ENCODE measurements at places on chromosomes 11 and 22.

DNA sequence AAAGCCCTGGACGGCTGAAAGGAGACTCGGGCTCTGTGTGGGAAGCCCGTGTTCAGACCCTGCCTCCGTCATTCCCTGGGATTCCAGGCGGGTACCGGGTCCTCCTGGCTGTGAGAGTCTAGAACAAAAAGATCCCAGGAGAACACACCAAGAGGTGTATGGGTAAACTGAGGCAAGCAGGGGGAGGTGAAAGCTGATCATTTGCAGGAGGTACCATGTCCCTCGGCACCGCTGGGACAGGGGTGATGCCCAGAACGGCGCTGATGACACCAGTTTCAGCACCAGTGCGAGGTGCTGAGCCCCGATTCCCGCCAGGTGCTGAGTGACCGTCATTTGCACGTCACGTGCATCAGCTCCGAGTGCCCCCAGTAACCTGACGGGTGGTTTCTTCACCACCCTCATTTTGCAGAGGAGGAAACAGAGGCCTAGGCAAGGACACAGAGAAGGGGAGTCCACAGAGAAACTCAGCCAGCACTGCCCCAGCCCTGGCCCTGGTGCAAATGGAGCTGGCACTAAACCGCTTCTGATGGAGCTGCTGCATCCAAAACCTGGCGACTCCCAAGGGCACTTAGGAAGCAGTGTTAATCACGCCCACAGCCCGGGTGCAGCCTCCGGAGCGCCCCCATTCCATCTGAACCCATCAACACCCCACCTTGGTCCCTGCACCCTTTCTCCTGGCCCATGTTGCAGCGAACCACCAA is 16.8 kb downstream of the MACROD1 start:
- no peak for DNase-seq

- no peak for DNase-seq
These were observed 103.3 kb downstream of the LRRC32 start for GRCh38 chr11:76567261-76567660.

GRCh38 chr11:79485694-79486093 is 44.9 kb upstream of the TENM4 start:
- DNase-seq: no peak

DNA sequence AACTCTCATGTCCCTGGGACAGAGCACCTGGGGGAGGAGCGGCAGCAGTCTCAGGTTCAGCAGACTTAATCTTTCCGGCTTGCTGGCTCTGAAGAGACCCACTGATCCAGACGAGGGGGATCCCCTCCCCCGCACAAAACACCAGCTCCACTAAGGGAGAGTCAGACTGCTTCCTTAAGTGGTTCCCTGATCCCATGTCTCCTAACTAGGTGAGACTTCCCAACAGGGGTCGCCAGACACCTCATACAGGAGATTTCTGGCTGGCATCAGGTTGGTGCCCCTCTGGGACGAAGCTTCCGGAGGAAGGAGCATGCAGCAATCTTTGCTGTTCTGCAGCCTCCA is 157.2 kb upstream of the TMEM45B start:
- DNase-seq: no peak

- DNase-seq: no peak
These were observed 4.4 kb downstream of the UBASH3B start for GRCh38 chr11:122659676-122660554.

GRCh38 chr11:44742508-44743246 is 15.9 kb downstream of the TSPAN18 start:
- DNase-seq: no peak

- DNase-seq: no peak
These were observed 49.8 kb upstream of the LMO2 start for GRCh38 chr11:33941637-33942160.

DNA sequence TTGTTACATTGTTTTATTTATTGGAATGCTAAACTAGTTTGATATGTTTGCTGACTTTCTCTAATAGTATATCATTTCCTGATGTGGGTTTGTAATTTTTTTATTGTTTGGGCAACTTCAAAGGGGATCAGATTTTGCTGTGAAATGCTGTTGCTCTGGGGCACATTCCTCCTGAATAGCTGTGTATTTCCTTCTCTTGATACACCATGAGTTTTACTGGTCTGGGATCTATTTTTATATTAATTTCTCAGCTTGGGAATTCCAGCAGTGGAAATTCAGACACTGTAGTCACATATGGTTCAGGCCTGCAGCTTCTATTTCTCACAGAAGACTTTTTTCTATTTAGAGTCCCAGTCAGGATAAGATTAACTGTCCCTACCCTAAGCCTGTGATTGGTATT is 58.9 kb downstream of the RPUSD4 start:
- no peak for DNase-seq

GRCh38 chr11:15783619-15784018 is 572.7 kb downstream of the SOX6 start:
- DNase-seq: no peak

DNA sequence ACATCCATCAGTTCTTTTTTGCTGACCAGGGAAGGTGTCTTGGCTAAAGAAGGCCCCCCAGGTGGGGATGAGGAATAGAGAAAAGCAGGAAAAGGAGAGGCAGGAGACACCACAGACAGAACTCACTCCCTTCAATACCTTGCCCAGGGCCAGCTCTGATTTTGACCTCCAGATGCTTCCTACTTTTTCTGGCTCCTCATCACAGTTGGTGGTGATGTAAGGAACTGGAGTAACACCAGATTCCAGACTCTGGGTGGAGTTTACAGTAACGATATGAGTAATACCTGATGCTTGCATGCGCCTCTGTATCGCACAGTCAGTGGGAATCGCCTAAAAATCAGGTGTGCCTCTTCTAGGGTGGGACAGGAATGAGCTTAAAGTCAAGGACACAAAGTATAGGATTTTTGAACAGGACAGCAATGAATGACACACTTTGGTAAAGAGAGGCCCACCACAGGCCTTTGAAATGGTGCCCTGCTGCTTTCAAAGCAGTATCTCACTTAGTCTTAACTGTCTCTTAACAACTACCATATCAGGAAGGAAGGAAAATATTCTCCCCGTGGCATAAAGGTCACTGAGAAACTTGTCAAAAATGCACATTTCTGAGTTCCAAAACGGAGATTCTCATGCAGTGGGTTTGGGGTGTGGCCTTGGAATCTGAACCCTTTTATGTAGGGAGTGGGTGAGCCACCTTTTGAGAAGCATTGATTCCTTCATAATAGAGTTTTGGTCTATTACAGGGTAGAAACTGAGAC is 140.8 kb downstream of the SNX19 start:
- DNase-seq: no peak

DNA sequence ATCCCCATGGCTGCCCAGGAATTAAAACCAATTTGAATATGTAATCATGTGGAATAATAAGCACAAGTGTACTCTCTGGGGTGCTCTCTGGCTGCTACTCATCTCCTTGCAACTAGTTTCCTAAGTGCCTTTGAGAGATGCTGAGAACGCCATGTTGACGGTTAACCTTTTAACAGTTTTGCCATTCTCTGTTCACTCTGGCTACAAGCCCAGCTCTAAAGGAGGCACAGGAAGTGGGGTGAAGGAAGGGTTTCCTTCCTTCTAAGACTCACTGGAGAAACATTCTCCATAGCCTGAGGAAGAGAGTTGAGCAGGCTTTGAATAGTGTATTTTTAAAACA is 122.0 kb upstream of the ZC3H12C start:
- DNase-seq: no peak

DNA sequence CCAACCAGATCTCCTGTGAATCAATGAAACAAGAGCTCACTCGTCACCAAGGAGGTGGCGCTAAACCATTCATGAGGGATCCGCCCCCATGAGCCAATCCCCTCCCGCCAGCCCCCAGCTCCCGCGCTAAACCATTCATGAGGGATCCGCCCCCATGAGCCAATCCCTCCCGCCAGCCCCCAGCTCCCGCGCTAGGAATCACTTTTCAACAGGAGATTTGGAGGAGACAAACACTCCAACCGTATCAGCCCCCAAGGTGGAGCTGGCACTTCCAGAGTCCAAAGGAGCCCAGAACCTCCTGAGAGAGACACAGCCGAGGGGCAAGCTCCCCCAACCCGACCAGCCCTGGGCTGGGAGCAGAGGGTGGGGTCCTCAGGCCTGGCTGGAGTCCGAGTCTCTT is 40.9 kb upstream of the PRR5 start:
- DNase-seq: no peak

GRCh38 chr22:29936186-29936585 is 53.2 kb downstream of the MTMR3 start:
- DNase-seq: no peak

- no peak for DNase-seq
These were observed 4.4 kb downstream of the OR4S2 start for GRCh38 chr11:55652560-55652959.

DNA sequence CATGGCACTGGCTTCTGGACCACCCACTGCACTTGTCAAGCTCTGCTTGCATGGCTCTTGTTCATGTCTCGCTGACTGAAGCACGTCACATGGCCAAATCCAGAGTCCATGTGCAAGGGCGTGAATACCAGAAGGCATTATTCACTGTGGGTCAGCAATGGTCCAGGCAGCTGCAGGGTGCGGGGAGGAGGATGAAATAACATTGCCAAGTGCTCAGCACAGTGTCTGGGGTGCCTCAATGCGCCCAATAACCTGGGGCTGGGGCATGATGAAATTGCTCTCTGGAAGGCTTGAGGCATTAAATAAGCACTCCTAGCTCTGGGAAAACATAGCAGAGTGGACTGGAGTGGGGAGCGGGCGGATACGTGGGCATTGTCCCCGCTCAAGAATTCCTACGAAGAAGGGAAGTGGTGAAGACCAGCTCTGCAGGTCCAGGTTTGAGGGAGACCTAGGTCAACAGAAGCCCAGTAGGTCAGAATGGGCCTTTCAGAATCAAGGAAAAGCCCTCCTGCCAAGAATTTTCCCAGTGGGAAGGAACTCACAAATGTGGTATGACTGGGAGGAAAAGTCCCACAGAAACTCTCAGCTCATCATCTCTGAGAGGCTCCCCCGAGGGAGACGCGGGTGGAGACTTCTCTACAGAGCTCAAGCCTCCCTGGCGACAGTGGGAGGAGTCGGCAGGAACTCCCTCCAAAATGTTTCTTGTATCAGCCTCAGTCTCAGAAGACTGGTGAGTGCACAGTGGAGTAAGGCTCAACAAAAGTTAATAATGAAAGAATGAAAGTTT is 15.3 kb upstream of the ACCSL start:
- no peak for DNase-seq

GRCh38 chr22:21665047-21665851 is 563 bp upstream of the PPIL2 start:
- DNase-seq: no peak

DNA sequence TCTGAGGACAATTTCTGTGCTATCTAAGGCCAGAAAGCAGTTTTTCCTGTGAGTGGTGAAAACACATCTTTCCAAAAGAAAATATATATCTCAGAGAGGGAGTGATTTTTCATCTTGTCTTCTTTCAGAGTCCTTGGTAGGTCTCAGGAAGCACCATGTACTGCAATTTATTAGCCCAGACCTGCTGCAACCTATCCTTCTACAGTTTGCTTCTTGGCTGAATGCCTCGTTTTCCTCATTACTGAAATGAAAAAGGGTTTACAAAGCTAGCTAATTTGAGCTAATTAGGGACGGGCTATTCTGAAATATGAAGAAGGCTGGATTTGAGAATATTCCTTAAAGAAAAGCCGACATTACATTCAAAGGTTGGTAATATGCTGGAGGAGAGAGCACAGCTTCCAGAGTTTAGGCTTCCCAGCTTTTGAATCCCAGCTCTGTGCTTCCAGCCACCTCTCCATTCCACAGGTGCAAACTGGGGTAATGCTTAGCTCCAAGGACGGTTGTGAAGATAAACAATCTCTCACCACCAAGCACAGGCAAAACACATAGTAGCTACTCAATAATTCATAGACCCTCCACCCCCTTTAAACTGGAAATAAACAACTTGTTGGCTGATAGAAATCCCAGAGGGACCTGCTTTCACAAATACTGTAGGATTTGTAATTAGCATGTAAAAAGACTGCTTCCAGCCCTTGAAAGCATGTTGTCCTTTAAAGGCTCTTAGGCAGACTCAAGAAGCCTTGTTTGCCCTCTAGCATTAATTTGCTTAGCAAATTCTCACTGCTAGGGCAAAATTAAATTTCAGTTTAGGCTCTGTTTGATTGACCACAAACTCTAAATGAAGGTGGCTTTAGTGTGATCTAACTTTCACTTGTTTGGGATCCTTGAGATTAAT is 24.5 kb upstream of the SESN3 start:
- no peak for DNase-seq

DNA sequence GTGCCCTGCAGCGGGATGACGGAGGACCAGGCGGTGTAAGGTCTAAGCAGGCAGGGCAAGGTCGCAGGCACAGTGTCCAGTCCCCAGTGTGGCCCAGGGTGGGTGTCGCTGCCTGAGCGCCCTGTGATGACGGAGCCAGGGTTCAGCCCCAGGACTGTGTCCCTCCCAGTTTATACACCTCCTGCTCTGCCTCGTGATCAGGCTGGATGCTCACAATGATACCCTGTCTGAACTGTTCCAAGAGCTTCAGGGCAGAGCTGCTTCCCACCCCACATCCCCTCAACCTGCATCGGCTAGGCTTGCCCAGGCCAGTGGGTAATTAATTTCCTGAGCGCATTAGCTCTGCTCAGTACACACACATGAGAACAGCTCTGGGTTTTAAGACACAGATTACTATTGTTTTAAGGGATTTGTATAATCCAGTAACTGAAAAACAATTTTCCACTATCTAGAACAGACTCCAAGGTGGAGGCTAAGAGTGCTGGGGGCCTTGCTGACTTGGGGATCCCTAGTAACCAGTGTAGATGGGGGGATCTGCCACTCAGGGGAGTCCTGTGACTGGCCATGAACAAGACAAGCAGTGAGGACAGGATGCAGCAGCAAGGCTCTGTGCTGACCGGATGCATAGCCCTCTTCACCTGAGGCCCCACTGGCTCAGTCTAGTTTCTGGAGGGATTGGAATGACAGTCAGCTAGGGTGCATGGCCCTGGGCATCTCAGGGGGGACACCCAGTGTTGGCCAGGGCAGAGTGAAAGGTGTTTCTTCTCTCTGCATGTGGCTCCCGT is 34.1 kb downstream of the GNAZ start:
- no peak for DNase-seq

DNA sequence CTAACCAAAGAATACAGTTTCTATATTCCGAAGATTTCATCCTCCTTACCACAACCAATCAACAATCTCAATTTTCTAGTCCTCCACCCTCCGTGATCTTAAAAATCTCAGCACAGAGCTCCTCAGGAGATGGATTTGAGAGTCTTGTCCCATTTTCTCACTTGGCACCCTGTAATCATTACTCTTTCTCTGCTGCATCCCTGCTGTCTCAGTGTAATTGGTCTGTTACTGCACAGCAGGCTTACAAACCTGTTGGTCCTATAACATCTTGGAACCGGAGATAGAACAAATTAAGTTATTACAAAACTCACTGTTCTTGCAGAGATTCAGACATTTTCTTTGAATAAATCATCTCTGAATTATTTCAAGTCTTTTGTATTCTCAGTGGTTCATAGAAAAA is 1227.2 kb downstream of the JRKL start:
- DNase-seq: no peak

Data from stimulated activated CD8-positive, alpha-beta memory T cell treated with anti-CD3 and anti-CD28 coated beads, Interleukin-4, amount 100 ng/mL, for 1 hour (primary cell).